ENCODE measurements at places on chromosomes 2 and 18.
A peak's percentile ranks its signal among the peaks of the same experiment; 100 is the strongest.

GRCh38 chr18:64981915-64982314, 768.9 kb upstream of the CDH7 start:
- no peak for DNase-seq

DNA sequence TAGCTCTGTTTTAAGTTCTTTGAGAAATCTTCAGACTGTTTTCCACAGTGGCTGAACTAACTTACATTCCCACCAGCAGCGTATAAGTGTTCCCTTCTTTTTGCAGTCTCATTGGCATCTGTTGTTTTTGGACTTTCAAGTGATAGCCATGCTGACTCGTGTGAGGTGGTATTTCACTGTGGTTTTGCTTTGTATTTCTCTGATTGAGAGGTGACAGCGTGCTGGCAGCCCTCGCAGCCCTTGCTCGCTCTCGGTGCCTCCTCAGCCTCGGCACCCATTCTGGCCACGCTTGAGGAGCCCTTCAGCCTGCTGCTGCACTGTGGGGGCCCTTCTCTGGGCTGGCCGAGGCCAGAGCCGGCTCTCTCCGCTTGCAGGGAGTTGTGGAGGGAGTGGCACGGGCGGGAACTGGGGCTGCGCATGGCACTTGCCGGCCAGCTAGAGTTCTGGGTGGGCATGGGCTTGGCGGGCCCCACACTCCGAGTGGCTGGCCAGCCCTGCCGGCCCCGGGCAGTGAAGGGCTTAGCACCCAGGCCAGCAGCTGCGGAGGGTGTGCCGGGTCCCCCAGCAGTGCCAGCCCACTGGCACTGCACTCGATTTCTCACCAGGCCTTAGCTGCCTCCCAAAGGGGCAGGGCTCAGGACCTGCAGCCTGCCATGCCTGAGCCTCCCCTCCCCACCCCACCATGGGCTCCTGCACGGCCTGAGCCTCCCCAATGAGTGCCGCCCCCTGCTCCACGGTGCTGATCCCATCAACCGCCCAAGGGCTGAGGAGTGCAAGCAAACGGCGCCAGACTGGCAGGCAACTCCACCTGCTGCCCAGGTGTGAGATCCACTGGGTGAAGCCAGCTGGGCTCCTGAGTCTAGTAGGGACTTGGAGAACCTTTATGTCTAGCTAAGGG, 151.8 kb downstream of the IRS1 start:
- DNase-seq, result no peak

DNA sequence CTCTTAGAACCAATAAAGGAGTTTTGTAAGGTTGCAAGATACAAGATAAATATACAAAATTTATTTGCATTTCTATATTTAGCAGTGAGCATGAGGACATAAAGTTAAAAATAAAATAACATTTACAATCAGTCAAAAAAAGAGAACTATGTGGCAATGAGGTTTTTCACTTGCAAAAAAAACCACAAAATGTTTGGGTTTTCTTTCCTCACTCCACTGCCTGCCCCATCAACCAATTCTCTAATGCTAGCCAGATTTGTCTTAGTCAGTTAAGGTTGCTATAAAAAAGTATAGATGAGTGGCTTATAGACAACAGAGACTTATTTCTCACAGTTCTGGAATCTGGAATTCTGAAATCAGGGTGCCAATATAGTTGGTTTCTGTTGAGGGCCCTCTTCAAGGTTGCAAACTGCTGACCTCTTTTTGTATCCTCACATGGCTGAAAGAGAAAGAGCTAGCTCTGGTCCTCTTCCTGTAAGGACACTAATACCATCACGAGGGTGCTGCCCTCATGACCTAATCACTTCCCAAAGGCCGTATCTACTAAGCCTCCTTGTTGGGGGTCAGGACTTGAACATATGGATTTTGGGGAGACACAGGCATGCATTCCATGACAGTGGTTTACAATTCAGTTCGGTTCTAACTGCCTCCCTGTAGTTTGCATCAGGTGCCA, 566.2 kb downstream of the GALR1 start:
- DNase-seq, result no peak

- DNase-seq, result peak; percentile 11
Observed at GRCh38 chr2:184006998-184007397, 591.3 kb upstream of the ZNF804A start.

All from NCI-H1694 treated with DMSO at 0.1 percent for 48 hours (cell line).